Ascending aorta (tissue), 2 donors: ENCODE measurements at places on chromosomes 5 and 9.

DNA sequence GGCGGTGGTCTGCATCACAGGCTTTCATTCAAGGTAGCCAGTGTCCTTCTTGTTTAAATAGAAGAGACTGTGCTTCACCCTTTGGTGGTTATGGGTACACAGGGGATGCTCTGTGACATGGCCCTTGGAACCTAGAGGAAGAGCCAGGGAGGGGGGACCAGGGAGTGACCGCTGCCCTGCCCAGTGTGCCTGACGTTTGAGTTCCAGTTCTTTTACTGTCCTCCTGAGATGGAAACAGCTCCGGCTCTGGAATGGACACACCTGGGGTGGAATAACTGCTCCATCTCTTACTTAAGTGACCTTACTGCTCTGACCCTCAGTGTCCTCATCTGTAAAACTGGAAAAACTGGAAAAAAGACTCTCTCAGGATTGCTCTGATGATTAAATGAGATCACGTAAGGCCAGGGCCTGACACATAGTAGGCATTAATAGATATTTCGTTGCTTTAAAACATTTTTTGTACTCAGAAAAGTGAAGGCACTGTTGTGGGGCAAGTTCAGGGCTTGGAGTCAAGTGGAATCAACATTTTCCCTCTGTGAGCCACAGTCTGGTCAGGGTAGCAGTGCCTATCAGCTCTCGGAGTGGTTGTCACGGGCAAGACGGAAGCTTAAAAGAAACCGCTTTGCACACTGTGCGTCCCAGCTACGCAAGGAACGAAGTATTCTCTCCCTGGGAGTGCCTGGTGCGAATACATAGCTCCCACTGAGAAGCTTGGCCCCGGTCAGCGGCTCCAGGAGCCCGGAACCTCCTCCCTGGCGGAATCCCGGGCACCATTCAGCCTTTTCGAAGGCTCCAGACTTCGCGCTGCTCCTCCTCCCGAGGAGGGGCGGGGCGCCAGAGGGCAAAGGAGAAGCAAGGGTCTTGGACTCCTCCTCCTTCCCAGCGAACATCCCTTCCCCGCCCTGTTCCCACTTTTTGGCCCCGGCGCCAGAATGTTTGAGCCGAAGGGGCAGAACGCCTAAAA, 5.8 kb downstream of the POU4F3 start:
- peaks cover 12% of the 10 kb centered on the region for H3K27me3 ChIP-seq
- DNase-seq, result no peak
- H3K4me1 ChIP-seq, result peaks cover 5% of the 10 kb centered on the region
- H3K27ac ChIP-seq, result no peak overlapping the region
- peak overlapping the region; percentile 40 for H3K4me3 ChIP-seq

GRCh38 chr9:70142101-70142500, 98.5 kb downstream of the MAMDC2 start:
- H3K27ac ChIP-seq, result no peak overlapping the region
- no peaks in the 10 kb centered on the region for H3K27me3 ChIP-seq

DNA sequence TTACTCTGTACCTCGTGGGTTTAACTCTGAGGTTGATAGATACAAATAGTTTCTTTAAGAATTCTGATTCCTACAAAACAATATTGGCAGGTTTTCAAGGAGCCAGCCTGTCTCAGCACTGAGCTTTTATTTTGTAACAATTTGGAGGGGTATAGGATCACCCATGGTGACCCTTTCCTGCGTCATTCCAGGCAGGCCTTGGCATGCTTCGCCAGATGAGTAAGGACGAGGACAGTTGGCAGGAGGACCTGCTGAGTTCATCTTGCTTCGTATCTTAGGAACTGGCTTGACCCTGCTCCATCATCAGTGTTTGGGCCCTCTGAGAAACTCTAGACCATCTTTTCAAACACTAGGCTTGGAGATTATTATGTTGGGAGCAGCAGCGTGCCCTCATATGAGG, 17.9 kb downstream of the ZNF462 start:
- H3K27me3 ChIP-seq, result no peaks in the 10 kb centered on the region
- no peaks in the 10 kb centered on the region for H3K36me3 ChIP-seq
- no peak for DNase-seq
- peaks cover 4% of the 10 kb centered on the region for H3K4me1 ChIP-seq
- H3K4me3 ChIP-seq, result no peak overlapping the region

DNA sequence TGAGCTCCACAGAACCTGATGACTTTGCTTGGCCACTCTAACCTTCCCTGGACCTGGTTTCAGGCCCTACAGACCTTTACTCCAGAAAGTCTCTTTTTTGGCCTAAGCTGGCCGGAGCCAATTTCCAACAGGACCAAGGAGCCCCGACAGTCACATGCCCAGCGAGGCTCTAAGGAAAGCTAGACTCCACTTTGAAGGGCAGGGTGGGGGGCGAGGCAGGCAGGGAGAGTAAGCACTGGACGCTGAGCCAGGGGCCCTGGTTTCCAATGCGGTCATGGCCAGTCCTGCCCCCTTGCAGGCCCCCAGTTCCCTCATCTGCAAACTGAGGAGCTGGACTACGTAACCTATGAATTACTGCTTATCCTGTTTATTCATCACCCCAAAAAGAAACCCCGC, 65.2 kb downstream of the ADAMTS2 start:
- H3K36me3 ChIP-seq, result no peaks in the 10 kb centered on the region
- no peaks in the 10 kb centered on the region for H3K4me1 ChIP-seq
- H3K4me3 ChIP-seq, result no peak overlapping the region
- DNase-seq, result no peak
- H3K27ac ChIP-seq, result no peak overlapping the region
